ENCODE measurements at places on chromosomes 7 and 10. TPM values are rescaled to one million over a fixed set of nuclear protein-coding genes. Genes with fewer than 3 reads are reported as not detected.

GRCh38 chr7:78620920-78621319 is 822.3 kb downstream of the PHTF2 start:
- no peak for DNase-seq

GRCh38 chr10:113241599-113242360 is 291.7 kb downstream of the TCF7L2 start:
- DNase-seq: no peak

DNA sequence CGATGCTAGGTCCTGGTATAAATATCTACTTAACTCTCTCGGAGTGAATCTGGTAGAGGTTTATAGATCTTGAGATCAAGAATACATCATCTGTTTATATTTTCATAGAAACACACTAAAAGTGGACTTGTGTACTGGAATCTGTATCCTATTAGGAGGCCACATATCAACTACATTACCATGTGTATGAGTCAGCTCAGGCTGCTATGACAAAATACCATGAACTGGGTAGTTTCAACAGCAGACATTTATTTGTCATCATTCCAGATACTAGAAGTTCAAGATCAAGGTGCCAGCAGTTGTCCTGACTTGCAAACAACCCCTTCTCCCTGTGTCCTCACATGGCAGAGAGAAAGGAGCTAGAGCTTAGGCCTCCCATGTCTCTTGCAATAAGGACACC is 113.9 kb upstream of the PFKP start:
- no peak for DNase-seq

DNA sequence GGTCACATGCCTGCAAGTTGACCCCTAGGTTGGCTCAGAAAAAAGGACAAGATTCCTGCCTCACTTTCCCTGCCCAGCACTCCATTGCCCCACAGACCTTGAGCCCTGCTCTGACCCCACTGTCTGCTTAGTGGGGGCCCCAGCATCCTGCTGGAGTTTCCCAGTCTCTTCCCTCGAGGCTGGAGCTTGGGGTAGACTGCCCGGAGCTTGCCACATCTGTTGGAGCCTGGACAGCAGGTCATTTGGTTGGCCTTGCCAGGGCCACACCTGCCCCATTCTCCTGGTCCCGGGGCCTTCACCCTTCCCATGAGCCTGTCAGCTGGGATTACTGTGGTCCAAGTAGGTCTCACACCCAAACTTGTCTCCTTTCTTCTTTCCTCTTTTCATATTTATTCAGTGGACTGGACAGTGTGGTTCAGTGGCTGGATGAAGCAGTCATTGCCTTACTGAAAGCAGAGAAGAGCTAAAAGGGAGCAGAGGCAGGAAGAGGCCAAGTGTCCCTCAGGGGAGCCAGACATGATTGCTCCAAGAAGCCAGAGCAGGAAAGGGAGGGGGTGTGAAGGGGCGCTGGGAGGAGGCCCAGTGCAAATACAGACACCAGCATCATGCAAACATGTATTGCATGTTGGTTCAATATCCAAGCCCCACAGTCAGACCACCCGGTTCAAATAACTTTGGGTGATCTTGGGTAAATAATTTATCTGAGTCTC is 56.2 kb upstream of the CACUL1 start:
- no peak for DNase-seq

DNA sequence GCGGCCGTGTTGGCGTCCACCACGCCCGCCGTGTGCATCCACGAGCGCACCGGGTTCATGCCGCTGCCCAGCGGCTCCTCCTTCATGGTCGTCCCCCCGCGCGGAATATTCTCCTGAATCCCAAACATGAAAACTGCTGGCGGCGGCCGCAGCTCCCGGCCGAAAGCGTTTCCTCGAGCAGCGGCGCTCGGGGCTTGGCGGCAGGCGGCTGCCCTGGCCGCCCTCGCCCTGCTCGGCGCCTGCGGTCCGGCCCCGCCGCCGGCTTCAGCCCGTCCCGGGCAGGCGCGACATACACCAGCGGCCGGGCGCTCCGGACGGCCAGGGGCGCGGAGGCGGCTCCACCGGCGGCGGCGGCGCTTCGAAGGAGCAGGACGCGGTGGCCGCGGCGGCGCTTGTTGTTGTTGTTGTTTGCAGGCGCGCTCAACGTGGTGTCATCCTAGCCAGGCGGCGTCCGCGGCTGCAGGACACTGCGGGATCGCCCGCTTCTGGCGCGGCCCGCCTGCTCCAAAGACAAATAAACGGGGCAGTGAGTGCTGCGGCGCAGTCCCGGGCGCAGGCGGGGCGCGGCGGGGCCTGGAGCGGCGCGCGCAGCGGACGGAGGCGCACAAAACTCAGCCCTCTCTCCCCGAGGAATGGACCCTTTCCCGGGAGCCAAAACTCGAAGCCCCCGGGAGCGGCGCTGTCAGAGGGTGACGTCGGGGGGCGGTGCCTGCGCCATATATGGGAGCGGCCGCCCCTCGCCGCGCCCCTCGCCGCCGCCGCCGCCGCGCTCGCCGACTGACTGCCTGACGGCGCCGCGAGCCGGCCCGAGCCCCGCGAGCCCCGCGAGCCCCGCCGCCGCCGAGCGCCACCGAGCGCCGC is at the start of gene EBF3:
TSS of gene EBF3 (minus strand) at position 634 of the 861 bp plus-strand sequence. CDS start at position 128, 506 bp downstream.
- DNase-seq: peak; percentile 68

DNA sequence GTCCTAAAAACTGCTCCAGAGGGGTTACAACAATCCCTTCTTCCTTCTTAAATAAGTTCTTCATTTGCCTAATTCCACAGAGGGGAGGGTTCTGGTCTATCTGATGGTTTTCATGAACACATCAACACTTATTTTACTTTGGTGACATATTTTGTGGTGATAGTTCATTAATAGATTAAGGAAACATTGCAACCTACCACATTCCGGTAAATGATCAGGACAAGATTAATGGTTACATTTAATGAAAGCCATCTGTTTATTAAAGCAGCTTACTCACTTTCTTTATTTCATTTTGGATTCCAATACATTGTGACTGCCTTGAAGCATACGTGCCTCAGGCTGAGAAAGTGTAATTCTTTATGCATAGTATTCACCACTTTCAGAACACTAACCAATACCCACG is 101.0 kb downstream of the SKIDA1 start:
- DNase-seq: no peak

- DNase-seq: no peak
These were observed 4.2 kb downstream of the AHR start for GRCh38 chr7:17302575-17303142.

GRCh38 chr7:96527133-96527827 is 182.4 kb downstream of the SEM1 start:
- DNase-seq: no peak

DNA sequence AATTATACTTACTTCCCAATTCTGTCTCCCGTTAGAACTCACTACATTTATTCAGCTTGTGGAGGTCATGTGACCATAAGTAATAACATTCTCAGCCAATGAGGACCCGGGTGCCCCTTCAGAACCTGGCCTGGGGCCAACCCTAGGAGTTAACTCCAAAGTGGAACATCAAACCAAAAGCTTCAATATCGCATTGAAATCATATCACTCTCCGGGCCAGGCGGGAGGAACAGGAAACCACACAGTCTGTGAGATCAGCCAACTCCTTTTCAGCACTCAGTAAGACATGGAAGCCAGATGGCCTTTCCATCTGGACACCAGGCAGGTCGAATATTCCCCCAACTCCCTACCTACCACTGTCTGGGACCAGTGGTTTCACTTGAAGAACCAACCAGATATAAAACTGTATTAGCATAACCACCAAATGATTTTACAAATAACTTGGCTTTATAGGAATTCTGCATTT is 5.5 kb downstream of the CREB3L2 start:
- no peak for DNase-seq

Gene SPDYE2
- not detected for total RNA-seq

Gene CRYGN
- total RNA-seq: 0.91 TPM

Gene ELOVL3
- not detected for total RNA-seq
